ENCODE measurements at places on chromosomes 5 and 9.

- no peak for DNase-seq
These were observed 295.9 kb downstream of the CEMIP2 start for GRCh38 chr9:71472400-71472799.

DNA sequence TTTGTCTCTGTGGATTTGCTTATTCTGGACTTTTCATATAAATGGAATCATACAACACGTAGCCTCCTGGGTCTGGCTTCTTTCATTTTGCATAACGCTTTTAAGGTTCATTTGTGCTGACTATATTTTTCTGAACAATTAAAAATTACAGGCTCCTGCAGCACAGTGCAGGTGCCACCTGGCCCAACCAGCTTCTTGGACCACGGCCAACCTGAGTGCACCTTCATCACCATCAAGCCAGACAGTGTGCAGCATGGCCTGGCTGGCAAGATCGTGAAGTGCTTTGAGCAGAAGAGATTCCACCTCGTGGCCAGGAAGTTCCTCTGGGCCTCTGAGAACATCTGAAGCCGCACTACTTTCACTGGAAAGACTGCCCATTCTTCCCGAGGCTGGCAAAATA is 53.5 kb upstream of the COL15A1 start:
- no peak for DNase-seq

GRCh38 chr9:90735952-90736351 is 65.7 kb upstream of the SYK start:
- DNase-seq: peak; percentile 71

DNA sequence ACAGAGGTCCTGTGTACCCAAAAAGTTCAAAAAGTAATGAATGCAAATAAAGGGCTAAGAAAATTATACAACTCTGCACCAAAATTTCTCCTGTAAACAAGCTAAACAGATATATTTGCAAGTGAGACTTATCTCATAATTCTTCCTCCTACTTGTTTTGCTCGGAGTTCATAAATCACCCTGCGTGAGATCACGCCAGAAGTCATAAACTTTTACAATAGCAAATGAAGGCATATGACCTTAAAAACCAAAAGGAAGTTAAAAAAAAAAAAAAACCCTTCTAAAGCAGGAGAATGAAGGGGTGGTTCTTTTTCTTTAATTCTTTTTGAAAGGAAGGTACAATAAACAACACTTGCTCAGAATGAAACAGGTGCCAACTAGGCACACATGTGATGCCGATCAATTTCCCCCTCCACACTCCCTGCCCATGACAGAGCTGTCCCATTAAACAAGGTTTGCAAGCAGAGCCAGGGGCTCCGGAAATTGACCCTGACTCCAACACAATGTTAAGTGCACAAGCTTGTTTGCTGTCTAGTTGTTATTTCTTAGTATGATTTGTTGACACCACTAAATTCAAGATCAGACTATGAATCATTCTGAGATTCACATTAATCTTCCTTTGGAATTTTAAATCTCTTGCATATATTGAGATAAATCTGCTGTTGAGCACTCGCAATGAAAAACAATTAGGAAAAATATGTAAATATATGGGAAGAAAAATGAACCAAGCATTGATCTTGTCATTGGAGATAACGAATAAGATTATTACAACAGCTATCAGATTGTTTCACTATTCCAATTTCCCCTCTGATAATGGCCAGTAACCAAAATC is 46.3 kb downstream of the DROSHA start:
- DNase-seq: no peak

GRCh38 chr5:154701181-154701580 is 54.0 kb upstream of the LARP1 start:
- DNase-seq: peak; percentile 60

DNA sequence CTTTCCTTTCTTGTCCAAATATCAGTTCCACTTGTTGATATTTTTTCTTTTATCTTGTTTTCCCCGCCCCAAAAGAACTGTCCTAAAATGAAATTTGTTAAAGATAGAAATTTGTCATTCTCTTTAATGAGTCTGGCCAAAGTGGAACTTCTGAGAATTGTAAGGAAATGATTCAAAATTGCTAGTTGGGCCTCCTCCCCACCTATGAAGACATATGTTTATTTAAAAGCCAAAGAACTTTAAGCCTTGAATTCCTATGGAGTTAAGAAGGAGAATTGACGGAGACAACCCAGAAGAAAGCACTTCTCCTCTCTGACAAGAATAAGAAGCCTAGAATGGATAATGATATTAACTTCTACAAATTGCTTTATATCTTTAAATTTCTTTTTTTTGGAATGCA is 59.1 kb upstream of the ALDH1A1 start:
- DNase-seq: no peak

DNA sequence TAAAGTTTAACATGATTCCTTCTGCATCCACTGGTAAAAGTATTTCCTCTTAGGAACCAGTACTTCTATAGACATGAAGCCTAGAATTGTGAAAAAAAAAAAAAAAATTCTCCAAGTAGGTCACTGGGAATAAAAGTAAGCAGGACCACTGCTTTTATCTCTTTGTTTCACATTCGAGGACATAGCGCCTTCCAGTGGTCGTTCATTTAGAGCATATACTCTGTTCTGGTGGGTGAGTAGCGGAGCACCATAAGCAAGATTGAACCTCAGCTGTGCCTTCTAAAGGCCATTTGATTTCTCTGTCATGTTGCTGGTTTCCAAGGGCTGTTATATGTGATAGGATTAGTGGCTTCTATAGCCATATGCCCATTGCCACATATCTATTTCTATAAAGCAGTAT is 393.1 kb downstream of the TMEM232 start:
- DNase-seq: no peak

DNA sequence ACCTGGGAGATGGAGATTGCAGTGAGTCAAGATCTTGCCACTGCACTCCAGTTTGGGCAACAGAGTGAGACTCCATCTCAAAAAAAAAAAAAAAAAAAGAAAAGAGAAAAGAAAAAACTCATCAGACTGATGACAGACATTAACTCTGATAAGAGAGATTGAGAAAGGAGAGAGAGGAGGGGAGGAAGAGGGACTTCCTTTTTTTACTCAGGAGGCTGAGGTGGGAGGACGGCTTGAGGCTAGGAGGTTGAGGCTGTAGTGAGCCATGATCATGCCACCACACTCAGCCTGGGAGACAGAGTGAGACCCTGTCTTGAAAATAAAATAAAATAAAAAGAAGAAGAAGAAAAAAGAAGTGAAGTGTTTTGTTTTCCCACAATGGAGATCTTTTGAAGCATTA is 9.7 kb upstream of the MSMP start:
- no peak for DNase-seq

GRCh38 chr9:132489536-132489935 is 79.5 kb downstream of the CFAP77 start:
- DNase-seq: no peak

- no peak for DNase-seq
These were observed 677.0 kb downstream of the LRRC70 start for GRCh38 chr5:63255594-63255993.

DNA sequence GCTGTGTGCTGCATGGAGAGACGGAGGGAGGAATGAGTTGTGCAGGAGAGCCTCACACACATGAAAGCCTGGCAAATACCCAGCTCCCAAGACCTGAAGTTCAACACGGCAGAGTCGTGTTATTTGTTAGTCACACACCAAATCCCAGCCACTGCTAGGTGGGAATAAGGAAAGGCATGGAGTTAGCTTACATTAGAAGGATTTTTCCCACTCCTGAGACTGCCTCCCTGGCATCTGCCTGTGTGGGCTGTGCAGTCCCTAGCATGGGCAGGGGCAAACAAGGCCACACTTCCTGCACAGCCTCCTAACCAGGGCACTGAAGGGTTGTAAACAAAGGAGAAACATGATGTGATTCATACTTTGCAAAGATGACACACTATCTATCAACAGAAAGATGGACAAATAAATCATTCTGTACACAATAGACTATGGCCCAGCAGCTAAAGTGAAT is 306.8 kb downstream of the SPOCK1 start:
- no peak for DNase-seq

GRCh38 chr5:78919796-78920195 is 65.3 kb downstream of the ARSB start:
- DNase-seq: no peak

DNA sequence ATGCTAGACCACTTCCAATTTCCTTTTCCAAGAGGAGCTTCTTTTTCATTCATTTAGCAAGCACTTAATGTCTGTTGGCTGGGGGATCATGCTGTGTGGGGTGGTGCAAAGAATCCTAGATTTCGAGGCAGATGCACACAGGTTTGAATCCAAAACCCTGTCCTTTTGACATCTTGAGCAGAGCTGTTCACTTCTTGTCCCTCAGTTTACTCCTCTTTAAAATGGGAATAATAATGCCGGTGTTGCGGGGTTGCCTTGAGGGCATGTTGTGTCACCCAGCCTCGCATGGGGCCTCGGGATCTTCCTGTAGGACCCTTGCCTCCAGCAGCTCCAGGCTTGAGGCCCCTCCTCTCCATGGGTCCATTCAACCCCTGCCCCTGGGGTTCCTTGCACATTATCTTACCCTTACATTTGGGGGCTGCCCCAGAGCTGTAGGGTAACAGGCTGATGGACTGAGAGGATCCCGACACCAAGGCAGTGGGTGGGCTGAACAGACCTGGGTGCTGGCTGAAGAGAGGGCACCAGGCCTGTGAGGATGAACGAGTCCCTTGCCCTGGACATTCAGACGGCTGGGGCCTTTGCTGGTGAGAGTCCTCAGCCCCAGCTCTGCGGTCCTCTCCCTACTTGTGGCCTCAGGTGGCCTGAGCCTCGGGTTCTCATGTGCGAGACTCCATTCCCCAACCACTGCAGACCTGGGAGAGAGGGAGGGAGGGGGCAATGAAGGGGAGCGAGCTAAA is 145.8 kb downstream of the BARX1 start:
- DNase-seq: no peak

GRCh38 chr9:94005272-94005901 is 50.2 kb upstream of the BARX1 start:
- no peak for DNase-seq

GRCh38 chr9:121721058-121721350 is 69.6 kb downstream of the DAB2IP start:
- no peak for DNase-seq

- DNase-seq: no peak
These were observed 22.8 kb downstream of the SMIM23 start for GRCh38 chr5:171808453-171808852.

DNA sequence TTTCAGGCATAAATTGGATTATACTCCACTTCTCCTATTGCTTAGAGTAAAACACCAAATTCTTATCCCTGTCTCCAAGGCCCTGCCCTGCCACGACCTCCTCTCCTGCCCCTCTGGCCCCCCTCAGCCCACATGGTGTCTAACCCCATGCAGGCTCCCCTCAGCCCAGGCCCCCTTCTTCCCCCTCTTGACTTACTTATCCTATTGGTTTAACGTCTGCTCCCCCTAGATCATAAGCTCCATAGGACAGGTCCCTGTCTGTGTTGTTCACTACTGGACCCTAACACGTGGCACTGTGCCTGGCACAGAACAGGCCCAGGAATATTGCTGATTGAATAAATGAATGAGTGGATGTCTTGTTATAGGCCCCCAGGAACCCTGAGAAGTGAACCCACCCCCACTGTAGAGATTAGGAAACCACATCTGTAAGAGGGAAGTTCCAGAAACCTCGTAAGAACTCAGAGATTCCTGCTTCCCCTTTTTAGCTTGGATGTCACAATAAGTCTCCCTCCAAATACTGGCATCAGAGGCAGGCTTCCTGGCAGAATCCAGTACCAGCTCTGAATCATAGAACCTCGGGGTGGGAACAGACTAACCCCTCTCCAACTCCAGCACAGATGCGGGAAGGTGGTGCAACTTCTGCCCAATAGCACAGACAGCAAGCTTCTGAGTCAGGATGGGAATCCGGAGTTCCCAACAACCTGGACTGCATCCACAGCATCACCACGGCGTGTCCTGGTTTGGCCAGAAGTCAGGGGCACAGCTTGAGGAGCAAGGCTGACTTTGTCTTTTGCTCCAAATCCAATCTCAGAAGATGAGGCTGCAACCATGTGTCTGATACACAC is 31.5 kb downstream of the HRH2 start:
- DNase-seq: no peak

GRCh38 chr5:171419688-171420430 is 412 bp downstream of the FGF18 start:
- DNase-seq: peak; percentile 60

- DNase-seq: peak; percentile 5
These were observed 1158.7 kb downstream of the DTWD2 start for GRCh38 chr5:117829646-117830045.

GRCh38 chr5:68757006-68757405 is 336.8 kb upstream of the SLC30A5 start:
- DNase-seq: no peak

DNA sequence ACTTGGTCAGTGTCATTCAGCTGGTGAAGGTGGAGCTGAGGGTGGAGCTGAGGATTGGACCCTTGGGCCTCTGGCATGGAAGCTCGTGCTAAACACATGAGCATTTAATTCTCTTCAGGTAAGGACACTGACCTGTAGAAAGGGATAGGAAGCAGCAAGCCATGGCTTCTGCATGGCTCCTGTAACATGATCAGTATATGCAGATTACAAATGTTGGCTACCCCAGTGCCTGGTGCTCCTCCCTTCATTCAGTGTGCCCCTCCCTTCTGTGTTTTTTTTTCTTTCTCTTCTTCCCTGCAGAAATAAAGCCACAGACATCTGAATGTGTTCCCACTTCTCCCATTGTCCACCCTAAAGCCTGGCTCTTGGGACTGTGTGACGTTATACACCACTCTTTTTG is 52.9 kb downstream of the ARHGAP26 start:
- no peak for DNase-seq

DNA sequence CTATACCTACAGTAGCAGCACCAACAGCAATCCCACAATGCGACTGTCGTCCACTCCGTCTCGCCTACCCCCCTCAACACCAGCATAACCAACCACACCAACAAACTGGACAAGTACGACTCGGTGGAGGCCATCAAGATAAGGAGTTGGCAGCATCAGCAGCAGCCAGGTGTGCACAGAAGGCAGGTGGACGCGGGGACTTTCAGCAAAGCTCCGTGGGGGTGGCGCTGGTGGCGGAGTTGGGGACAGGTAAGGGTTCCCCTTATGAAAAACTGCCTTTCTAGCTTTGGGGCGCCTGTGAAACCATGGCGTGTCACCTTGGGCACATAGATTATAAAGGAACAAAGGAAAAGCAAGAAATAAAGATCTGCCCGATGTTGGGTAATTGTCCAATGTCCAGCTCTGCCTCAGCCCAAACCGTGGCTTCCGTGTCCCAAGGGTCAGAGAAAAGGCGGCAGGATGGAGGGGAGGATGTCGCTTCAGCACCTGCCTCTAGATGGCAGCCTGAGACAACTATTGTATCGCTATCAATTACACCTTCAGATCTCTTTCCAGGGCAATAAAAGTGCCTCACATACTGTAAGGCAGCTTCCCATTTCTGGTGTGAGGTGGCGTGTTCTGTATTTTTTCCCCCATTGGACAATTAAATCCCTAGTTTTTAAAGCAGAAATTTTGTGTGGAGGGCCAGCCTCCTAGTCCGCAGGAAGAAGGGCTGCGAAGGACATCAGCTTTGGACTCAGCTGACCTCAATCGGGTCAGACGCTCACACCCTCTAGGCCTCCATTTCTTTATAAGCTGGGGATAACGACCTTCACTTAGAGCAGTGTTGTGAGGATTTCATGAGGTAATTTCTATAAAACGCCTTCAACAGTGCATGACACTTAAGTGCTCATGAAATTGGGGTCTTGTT is 58.8 kb downstream of the MTRR start:
- peak; percentile 57 for DNase-seq

GRCh38 chr9:25814023-25814422 is 135.8 kb upstream of the TUSC1 start:
- no peak for DNase-seq

Measured in SK-N-DZ (cell line).